ENCODE measurements at places on chromosomes 4 and X.

- DNase-seq = no peak
Measured at GRCh38 chrX:101785142-101785541, 125.5 kb upstream of the ARMCX2 start.

DNA sequence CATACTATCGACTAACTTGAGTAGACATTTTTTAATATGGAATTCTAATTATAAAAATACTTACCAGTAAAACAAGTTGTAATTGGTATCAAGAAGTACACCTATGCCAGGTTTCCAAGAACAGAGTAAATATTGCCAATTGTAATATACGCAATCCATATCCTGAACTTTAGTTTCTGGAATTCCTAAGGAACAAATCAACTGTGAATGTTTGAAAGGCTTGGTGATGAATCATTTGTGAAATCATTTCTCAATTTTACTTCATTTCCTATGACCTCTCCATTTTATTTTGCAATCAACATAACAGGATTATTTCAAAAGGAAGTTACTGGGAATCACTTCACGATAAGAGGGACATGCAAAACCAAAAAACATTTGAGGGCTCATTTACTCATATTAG lies 3.7 kb downstream of the IL13RA2 start:
- peak; percentile 57 for DNase-seq

GRCh38 chr4:10164877-10165283 lies 48.3 kb upstream of the WDR1 start:
- peak; percentile 74 for DNase-seq

DNA sequence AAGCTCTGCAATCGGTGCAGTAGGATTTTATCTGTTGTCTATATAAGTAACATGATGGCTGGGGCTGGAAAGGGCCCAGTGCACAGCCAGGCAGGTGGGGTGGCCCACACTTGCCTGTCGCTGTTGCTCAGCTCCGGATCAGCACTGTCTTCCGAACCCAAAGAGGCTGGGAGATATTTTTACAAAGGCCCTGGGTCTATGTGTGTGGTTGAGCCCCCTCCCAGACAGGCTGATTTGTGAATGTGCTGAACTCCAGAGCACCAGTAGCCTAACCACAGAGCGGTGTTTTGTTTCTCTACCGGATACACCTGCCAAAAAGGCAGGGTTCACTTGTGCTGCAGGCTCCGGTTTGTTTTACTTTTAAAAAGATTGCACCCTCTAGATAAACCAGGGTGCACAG lies 33.5 kb upstream of the CHRNA9 start:
- no peak for DNase-seq

- peak; percentile 86 for DNase-seq
Measured at GRCh38 chr4:84920617-84921016, 45.9 kb downstream of the WDFY3 start.

DNA sequence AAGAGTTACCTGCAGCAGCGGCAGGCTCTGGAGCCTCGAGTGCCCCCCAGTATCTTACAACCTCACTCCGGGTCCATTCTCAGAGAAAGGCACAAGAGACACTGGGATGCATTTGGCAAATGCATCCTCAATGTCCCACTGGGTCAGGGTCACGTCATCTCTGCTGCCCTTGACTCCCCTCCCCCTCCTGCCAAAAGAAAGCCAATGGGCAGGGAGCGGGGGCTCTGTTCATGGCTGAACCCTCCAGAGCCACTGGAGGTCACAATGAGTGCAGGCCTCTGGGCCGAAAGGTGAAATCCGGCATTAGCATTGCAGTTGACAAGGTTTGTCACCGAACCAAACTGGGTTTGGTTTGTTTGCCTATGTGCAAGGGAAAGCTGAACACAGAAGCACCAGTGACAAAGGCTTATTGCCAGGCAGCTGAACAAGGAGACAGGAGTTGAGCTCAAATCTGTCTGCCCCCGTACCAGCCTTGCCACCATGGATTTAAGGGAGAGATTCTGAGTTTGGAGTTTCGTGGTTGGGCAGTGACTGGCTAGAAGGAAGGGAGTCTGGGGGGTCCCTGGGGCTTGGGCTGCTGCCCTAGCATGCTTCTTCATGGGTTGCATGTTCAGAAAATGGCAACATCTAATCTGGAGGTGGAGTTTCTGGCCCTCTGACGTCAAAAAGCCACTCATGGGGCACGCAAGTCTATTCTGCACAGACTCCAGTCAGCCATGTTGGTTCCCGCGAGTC lies 64.3 kb downstream of the HTRA3 start:
- no peak for DNase-seq
